ENCODE measurements at places on chromosomes 5 and 9.

DNA sequence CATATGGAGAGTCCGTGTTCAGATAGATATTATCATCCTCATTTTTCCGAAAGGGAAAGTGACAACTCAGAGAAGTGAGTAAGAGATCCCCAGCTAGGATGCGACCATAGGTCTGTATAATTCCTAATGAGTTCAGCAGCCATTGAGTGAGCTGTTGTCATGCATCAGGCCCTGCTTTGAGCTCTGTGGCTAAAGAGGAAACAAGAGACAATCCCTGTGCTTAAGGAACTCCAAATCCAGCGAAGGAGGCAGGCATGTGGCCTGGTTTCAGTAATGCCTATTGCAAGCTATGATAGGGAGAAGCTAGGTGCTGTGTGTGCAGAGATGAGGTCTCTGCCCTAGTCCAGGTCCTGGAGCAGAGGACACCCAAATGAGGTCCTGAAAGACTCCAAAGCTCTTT is 192.8 kb downstream of the ACTL7B start:
- DNase-seq, result no peak

DNA sequence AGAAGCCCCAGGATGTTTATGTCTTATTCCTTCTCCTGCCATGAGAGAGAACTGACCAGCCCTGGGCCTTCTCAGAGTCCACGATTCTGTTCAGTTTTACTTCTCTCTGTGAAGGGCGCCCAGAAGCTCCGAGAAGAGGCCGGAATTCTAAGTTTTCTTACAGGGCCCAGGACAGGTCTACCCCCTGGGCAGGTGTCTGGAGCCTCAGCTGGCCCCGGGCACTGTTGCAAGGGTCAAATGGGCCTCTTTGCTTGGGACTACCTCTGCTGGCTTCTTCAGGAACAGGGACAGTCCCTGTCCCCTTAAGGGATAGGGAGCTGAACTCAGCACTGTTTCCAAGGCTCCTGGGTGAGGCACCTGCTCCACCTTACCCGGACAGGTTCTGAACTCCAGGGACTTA is 55.0 kb downstream of the RASGEF1C start:
- no peak for DNase-seq

DNA sequence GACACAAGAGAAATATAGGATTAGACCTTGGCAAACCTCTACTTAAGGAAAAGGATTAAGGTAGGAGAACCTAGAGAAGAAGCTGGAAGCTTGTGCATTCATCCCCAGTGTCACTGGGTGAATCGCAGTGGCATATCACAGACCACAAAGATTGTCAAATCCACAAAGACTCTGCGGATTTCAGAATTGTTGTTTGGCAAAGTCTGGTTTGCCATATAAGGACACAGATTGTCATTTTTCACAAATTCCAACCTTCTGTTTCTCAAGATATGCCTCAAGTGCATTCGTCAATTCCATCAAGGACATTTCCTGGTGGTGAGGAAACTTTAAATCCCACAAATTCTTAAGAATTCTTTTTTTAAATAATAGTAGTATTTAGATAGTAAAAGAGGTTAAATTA is 395.1 kb upstream of the PAPPA start:
- no peak for DNase-seq

GRCh38 chr5:149526845-149527590 is 24.2 kb downstream of the CSNK1A1 start:
- DNase-seq, result no peak

- peak; percentile 9 for DNase-seq
Measured at GRCh38 chr5:78405829-78406750, 45.7 kb downstream of the SCAMP1 start.

DNA sequence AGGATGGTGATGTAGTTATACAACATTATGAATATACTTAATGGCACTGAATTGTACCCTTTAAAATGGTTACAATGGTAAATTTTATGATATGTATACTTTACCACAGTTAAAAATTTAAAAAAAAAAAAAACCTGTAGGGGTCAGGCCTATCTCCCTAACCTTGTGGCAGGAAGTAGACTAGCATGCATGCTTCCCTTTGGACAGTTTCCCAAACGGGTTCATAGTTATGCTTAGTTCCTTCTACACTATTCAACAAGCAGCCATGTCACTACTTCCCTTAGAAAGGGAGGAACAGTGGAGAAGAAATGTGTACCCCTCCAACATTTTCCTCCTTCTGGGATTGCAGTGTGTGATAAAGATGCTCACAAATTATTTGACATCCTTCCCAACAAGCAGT is 32.5 kb downstream of the IDNK start:
- no peak for DNase-seq

GRCh38 chr5:93277051-93277450 is 304.0 kb downstream of the NR2F1-AS1 start:
- DNase-seq, result no peak

GRCh38 chr9:21434202-21435014 is 5.8 kb upstream of the IFNA1 start:
- no peak for DNase-seq

DNA sequence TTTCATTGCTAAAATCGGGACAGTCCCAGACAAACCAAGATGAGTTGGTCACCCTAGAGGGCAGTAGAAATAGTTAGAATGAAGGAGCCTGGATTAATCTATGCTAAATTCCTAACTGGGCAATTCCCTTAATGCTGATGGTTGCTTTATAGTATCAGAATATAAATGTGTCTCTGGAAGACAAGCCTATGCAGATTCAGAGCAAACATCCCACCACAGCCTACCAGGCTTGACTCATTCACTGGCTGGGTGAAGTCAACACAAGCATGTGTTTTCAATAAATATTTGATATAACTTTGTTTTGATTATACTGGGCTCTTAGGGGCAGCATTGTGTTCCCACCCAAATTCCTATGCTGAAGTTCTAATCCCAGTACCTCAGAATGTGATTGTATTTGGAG is 79.3 kb downstream of the RMI1 start:
- no peak for DNase-seq
